Panc1 (cell line): ENCODE measurements at places on chromosomes 12 and 14.

DNA sequence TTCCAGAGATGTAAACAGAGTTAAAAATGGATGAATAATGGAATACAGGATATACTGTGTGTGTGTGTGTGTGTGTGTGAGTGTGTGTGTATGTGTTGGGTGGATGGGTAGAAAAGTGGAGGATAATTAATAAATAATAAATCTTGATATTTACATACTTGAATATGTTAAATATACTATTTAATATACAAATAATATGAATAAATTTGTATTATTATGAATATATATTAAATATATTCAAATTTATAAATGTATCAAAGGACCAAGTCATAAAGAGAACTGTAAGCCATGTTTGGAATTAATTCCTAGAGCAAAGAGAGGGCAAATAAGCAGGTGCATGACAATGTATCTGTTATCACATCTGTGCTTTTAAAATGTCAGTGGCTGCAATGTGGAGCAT, 225.3 kb downstream of the ALG10B start:
- no peaks in the 10 kb centered on the region for H3K4me1 ChIP-seq
- no peak for DNase-seq
- H3K27me3 ChIP-seq, result no peaks in the 10 kb centered on the region
- H3K27ac ChIP-seq, result no peak overlapping the region
- H3K36me3 ChIP-seq, result no peaks in the 10 kb centered on the region

- H3K27ac ChIP-seq, result no peak overlapping the region
- no peak overlapping the region for H3K4me3 ChIP-seq
- DNase-seq, result no peak
- H3K27me3 ChIP-seq, result no peaks in the 10 kb centered on the region
Measured at GRCh38 chr12:80627782-80628181, 79.7 kb upstream of the MYF6 start.

GRCh38 chr12:90261283-90261682, 552.6 kb upstream of the ATP2B1 start:
- DNase-seq, result no peak
- H3K4me1 ChIP-seq, result no peaks in the 10 kb centered on the region
- H3K4me3 ChIP-seq, result no peak overlapping the region
- no peak overlapping the region for H3K27ac ChIP-seq

- no peak overlapping the region for H3K4me3 ChIP-seq
- no peaks in the 10 kb centered on the region for H3K4me1 ChIP-seq
- no peak overlapping the region for H3K27ac ChIP-seq
- no peak for DNase-seq
- H3K27me3 ChIP-seq, result peaks cover 2% of the 10 kb centered on the region; the same call in 1 of the 2 replicates
Measured at GRCh38 chr14:34211732-34212131, 250.3 kb downstream of the SPTSSA start.

GRCh38 chr14:101001311-101002069, 98.0 kb upstream of the RTL1 start:
- no peak overlapping the region for H3K4me3 ChIP-seq
- no peak overlapping the region for H3K27ac ChIP-seq
- H3K27me3 ChIP-seq, result no peaks in the 10 kb centered on the region
- no peak for DNase-seq

GRCh38 chr14:35301735-35302528, 9.8 kb downstream of the PSMA6 start:
- H3K4me3 ChIP-seq, result no peak overlapping the region
- DNase-seq, result no peak
- peaks cover 3% of the 10 kb centered on the region; the same call in 1 of the 2 replicates for H3K4me1 ChIP-seq
- H3K27me3 ChIP-seq, result no peaks in the 10 kb centered on the region
- no peak overlapping the region for H3K27ac ChIP-seq

DNA sequence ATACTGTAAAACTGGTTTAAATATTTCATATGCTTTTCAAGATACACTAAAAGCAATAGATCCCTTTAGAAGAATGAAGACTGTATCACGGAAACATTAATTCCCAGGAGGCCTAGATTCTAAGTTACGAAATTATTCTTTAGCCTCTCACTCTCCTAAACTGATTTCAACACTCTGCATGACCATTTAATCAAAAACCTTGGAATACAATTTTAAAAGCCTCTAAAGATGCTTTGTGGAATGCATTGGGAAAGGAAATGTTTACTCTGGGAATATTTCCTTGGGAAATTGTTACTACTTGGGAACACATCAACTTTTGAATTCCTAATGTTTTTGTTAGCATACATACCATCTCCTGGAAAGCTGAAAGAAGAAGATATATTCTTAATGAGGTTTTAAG, 255.7 kb upstream of the FAR2 start:
- no peak overlapping the region for H3K4me3 ChIP-seq
- no peaks in the 10 kb centered on the region for H3K27me3 ChIP-seq
- DNase-seq, result no peak

DNA sequence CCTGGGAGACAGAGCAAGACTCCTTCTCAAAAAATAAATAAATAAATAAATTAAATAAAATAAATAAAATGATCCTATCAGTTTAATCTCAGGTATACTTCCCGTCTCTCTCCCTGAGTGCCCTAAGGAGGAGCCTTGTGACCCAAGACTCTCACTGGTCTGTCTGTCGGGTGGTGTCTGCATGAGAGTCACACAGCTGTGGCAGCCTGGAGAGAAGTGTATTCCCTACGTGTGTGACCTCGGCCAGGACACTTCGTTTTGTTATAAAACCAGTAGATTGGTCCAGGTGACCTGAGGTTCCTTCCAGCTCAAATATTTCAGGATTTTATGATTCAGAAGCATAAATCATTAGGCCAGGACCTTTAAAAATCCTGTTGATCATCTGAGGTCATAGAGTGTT, 4.8 kb downstream of the SYNE3 start:
- H3K36me3 ChIP-seq, result no peaks in the 10 kb centered on the region
- DNase-seq, result no peak
- no peaks in the 10 kb centered on the region for H3K27me3 ChIP-seq
- no peak overlapping the region for H3K4me3 ChIP-seq
- H3K4me1 ChIP-seq, result peaks cover 8% of the 10 kb centered on the region

- no peaks in the 10 kb centered on the region for H3K27me3 ChIP-seq
- no peak overlapping the region for H3K27ac ChIP-seq
- H3K4me1 ChIP-seq, result no peaks in the 10 kb centered on the region
- no peaks in the 10 kb centered on the region for H3K36me3 ChIP-seq
- DNase-seq, result no peak
Measured at GRCh38 chr14:101737414-101738339, 23.8 kb upstream of the PPP2R5C start.

DNA sequence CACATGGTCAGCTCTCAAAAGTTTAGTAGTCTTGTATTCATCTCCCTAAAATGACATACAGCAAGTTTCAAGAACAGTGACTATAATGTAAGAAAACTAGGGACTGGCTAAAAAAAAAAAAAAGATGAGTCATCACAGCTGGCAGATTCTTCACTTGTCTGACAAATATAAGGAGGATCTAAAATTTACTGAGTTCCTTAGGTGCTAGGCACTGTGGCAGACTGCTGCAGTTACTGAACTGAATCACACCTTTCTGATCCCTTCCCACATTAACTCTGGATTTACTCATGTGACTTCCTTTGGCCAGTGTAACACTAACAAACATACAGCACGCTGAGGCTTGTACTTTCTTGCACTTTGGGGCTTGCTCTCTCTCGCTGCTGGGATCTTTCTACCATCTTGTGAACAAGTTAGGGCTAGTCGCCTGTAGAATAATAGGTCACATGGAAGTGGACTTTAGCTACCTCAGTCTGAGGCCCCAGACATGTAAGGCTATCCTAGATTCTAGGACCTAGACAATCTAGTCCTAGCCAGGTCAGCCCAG, 32.1 kb downstream of the BAZ1A start:
- no peak for DNase-seq
- H3K27me3 ChIP-seq, result no peaks in the 10 kb centered on the region
- no peaks in the 10 kb centered on the region for H3K36me3 ChIP-seq
- H3K4me1 ChIP-seq, result peaks cover 5% of the 10 kb centered on the region; the same call in 1 of the 2 replicates
- H3K27ac ChIP-seq, result peak overlapping the region; percentile 44; the same call in 1 of the 2 replicates
- no peak overlapping the region for H3K4me3 ChIP-seq

- no peaks in the 10 kb centered on the region for H3K27me3 ChIP-seq
- no peaks in the 10 kb centered on the region for H3K4me1 ChIP-seq
- H3K27ac ChIP-seq, result no peak overlapping the region
- no peak for DNase-seq
- no peak overlapping the region for H3K4me3 ChIP-seq
Measured at GRCh38 chr14:105379946-105380345, 18.4 kb upstream of the TEX22 start.

DNA sequence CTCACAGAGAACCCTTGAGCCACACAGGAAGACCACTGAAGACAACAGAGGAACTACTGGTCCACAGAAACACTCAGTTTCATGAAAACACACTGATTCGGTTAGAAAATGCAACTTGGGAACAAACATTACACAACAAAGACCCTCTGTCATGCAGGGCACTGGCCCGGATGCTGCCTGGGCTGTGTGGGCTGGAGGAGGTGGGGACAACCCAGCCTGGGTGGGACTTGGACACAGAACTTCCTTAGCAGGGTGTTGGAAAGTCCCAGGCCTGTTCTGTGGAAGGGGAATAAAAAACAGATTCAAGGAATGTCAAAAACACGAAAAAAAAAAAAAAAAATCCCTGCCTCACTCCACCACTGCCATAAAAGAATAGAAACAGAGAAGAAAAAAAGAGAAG, 181.0 kb downstream of the MON2 start:
- H3K27me3 ChIP-seq, result no peaks in the 10 kb centered on the region
- no peaks in the 10 kb centered on the region for H3K36me3 ChIP-seq
- DNase-seq, result no peak
- H3K4me1 ChIP-seq, result no peaks in the 10 kb centered on the region
- H3K4me3 ChIP-seq, result no peak overlapping the region
